NCI-H1436 (cell line): ENCODE measurements at places on chromosomes 7 and 10.

- no peak for DNase-seq
These were observed 33.9 kb downstream of the TSPAN14 start for GRCh38 chr10:80487791-80488538.

GRCh38 chr10:10292501-10292900 lies 725.2 kb upstream of the CELF2 start:
- no peak for DNase-seq

DNA sequence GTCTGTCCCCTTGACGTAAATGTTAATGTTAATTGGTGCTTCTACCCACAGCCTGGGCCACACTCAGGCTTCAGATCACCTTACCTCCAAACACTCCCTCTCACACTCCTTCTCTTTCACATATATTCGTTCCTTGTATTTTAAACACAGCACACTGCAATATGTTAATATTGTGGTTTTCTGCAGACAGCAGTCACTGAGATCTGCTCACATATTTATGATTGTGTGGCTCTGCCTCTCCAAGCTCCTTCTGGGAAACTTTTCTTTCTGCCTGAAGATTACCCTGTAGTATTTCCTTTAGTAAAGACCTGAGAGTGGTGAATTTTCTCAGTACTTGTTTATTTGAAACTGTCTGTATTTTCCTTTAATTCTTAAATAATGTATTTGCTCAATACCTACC lies 104.7 kb downstream of the VWC2 start:
- DNase-seq = no peak

GRCh38 chr7:135714534-135715009 lies 13.4 kb downstream of the SLC13A4 start:
- DNase-seq = no peak

- no peak for DNase-seq
These were observed 2.0 kb downstream of the BCL7B start for GRCh38 chr7:73555411-73555982.

- no peak for DNase-seq
These were observed 806.9 kb upstream of the SORCS1 start for GRCh38 chr10:107971411-107971810.

DNA sequence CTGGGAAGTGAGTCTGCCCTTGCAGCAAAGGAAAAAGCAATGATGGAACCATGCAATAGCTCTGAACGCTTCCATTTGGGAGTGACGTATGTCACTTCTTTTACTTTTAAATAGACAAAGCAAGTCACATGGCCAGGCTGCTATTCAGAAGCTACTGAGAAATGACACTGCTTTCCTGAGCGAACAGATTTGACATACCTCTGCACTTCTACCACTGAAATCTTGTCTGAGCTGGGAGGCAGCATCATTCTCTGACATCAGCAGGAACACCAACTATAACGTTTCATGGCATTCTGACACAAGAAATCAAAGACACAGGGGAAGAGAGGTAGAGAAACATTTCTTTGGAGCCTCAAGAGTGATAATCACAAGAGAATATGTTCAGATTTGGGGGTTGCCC lies 271.1 kb downstream of the SNX13 start:
- DNase-seq = no peak
